ENCODE measurements at places on chromosomes 5 and 9.

DNA sequence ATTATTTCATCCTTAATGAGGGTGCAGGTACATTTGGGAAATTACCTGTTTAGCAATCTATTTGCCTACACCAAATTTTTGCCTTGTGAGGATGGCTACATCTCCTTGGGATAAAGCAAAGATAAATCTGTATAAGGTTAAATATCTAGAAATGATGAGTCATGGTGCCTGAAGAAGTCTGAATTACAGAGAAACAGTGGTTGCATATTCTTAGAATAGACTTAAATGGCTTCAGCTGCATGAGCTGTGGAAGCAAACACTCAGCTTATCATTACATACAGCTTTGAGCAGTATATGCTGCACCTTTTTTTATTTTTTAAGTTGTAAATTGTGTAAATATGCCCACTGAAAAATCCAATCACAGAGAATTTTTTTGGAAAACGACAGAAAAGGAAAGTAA lies 153.5 kb downstream of the RAPGEF6 start:
- no peak for DNase-seq

DNA sequence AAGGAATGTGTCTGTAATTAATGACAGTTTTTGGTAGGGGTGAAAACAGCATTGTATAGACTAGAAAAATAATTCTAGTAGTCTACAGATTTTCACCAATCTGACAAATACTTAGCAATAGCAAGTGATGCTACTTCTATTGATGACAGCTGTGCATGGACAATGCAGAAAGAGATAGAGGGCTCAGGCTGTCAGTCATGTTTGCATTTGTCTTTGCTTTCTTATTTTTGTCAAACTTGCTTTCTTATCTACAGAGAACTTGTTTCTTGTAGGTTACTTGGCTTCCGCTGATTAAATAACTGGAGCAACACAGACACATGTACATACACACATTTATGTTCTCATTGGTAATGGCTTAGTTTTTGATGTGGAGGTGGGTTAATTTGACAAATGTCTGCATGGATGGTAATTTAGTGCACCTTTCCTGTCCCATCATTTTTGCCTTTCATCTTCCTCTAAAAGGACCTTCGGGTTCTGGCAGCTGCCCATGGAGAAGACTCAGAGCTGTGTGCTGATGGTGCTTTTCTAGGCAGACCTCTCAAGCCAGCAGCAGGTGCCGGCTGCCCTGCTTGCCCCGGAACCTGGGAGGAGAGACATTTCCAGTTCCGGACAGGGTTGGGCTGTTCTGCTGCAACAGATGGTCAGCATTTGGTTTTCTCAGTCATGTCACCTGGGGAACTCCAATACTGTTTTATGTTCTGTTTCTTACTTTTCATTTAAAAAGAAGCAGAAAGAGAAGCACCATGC lies 28.8 kb downstream of the CAMK4 start:
- DNase-seq = no peak

DNA sequence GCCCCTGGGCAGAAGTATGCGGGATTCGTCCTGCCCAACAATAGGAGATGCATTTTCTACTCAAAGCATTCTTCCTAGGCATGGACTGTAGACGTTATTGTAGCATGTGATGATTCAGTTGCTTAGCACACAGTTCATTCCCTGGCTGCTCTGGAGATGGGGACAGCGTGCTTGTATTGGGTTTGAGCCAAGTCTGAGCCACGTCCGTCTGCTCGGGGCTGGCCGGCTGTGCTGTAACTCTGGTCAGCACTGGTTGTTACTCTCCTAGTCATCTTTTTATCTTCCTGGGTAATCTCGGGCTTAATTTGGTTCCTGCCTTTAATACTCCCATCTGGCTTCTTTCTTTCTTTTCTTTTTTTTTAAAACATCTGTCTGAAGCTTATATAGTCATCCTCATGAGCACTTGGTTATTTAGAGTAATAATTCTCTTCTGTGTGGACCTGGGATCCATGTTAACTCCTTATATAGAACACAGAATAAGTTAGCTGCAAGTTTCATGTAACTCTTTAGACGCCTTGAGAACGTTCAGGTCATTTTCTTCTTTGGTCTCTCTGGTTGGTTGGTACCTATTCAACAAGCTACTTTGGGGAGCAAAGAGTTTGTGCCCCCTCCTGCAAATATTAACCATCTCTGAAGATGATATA lies 118.8 kb upstream of the RPS23 start:
- DNase-seq = peak; percentile 21

- DNase-seq = no peak
These were observed 94.3 kb upstream of the EQTN start for GRCh38 chr9:27391040-27391895.

DNA sequence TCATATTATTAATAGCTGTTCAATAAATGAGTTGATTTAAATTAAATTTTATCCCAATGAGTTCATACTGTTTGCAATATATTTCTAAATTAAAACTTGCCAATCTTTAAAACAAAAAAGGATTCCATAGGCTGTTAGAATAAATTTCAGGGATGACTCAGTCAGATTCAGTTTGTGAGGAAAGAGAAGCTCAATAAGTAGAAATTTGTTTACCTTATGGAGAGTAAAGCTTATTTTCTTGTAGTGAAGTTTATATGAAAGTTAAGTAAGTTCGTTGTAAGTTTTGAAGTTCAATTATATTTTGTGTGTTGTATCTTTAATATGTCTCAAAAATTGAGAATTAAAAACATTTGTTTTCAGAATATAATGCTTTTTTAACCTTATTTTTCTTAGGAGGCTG lies 29.0 kb downstream of the GPBP1 start:
- DNase-seq = no peak

Measured in substantia nigra (tissue), 51 donors.